ENCODE measurements at places on chromosomes 5 and 9.
A peak's percentile ranks its signal among the peaks of the same experiment; 100 is the strongest.

DNA sequence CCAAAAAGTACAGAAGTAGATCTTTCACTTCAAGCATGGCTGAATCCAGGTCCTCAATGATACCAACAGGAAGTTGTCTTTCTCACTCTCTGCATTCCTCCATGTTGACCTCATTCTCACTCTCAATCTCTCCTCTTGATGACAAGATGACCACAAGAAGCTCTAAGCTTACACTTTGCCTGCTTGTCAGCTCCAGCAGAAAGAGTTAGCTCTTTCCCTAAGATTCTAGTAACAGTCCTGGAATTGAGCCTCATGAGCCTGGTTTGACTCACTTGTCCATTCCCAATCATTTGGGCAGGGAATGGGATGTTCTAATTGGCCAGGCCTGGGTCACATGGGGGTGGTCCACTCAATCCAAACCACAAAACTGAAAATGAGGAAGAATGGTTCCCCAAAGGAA is 3.3 kb upstream of the CLTA start:
- no peak for DNase-seq

DNA sequence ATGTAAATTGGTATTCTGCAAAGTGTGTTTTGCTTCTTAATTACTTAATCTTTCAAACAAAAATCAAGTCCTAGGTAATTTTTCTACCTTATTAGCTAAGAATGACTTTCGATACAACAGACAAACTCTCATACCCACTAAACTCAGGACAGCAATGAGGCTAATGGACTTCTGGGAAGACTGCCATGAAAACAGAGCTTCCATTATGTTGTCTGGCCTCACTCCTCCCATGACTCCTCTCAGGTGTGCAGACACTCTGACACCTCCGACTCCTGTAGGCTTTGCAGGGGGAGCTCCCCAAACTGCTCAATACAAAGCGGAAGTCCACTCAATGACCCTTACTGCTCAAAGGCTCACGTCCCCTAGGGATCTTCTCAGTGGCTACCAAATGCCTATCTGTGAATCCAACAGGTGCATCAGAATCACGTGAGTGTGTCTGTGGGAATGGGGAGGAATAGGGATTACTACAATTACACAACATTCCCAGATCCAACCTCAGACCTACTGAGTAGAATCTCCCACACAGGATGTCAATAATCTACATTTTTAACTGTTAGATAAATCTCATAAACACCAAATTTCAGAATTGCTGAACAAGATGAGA is 289.9 kb downstream of the RAB3C start:
- no peak for DNase-seq

DNA sequence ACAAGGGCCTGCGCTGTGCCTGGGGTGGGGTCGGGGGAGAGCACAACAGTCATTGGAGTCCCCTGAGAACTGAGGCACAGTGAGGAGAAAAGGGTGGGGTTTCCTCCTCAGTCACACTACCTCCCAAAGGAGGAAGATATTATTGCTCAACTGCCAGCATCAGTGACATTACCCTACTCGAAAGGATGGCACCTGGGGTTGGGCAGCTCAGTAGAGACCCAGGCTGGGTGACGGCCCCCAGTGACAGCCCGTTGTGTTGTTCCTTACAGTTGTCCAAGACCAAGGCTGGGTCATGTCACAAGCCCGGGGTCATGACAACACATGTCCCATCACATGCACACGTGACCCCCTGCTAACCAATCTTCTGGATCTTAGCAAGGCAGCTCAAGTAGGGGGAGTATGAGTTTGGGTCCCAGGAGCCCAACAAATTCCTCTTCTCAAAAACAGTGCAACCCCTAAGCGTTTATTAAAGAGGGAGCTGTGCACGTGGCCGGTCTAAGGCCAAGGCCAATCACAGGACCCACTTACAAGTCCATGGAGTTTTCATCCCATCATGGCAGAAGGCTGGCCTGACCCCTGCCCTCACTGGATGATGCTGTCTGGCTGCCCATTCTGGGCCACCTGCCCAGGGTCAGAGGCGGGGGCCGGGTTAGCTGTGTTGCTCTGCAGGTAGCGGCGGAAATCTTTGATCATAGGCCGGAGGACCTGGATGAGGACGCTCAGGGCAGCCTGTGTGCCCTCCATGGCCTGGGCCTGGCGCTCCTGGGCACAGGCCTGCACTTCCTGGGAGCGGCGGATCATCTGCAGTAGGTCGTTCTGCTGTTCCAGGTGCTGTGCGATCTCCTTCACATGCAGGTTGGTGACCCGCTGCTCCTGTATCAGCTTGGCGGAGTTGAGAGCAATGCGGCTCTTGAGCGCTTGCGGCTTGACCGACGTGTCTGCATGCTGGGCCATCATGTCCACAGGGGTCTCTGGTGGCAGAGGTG is 4.0 kb downstream of the NAIF1 start:
- no peak for DNase-seq

DNA sequence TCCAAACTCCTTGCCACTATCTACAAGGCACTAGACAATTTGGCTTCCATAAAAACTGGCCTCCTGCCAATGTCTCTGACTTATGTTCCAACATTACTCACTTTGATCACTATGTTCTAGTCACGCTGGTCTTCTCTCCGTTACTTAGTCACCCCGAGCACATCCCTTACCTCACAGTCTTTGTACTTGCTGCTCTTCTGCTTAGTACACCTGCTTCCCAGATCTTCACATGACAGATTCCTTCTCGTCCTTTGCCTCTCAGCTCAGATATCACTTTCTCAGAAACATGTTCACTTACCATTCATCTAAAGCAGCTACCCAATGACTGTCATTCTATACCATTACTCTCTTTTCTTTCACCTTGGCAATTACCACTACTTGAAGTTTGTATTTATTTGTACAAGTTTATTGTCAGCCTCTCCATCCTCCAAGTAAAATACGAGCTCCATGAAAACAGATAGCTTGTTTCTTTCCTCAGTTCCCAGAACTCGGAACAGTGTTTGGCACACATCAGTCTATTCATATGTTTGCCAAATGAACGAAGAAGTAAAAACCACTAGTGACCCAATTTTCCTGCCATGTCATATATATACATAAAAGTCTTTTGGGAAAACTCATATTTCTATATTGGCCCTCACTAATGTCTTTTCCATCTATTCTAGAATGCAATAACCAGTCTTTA is 5.9 kb upstream of the SLC22A5 start:
- DNase-seq: no peak

DNA sequence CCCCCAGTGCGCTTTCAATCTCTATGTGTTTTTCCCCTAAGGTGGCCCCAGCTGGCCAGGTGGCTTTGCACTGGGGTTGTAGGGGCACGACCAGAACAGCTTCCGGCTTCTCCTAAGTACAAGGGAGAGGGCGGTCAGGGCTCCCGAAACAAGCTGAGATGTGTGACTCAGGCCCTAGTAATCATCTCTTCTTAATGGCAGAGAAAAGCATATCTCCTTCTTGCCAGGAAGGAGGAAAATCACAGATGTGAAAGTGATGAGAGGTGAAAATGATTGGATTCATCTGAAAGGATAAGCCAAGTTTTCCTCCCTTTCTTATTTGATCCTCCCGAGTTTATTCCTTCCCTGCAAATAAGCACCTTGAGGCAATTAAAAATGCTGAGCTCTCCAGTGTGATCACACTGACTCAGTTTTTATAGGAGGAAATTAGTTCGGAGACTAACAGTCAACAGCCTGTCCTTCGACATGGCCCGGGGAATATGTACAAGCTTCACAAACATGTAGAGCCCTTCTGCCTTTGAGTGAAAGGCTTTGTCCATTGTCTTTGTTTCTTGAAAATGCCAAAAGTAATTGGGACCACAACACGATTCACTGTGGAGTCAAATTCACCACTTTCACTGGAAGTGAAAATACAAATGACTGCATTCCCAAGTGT is 514.8 kb downstream of the PSAT1 start:
- DNase-seq: no peak

GRCh38 chr5:96780626-96781025 is 27.1 kb downstream of the ERAP1 start:
- DNase-seq: no peak

DNA sequence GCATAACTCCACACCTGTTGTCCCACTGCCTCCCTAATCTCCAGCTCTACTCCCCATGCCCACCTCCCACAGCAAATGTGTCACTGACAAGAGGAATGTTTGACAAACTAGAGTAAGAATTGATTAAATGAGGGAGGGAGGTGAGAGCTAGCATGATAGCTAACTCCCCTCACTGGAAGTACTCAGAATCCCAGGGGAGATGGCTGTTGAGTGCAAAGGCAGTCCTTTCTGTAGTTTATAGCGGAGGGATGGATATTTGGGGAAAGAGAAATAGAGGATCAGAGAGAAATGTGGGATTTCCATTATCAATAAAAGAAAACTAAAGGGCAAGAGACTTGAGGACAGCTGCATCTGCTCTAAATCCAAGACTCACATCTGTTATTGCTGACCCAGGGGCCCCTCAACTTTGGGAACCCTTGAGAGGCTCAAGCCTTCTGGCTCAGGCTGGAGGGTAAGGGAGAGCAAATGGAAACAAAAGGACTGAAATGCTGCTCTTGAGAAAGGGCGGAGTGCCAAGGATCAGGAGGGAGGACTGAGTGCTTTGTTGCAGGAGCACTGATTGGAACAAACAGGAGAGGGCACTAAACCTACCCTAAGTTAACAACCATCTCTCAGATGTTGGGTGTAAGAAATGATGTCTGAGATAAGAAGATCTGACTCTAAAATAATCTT is 372.1 kb downstream of the NTRK2 start:
- DNase-seq: no peak

DNA sequence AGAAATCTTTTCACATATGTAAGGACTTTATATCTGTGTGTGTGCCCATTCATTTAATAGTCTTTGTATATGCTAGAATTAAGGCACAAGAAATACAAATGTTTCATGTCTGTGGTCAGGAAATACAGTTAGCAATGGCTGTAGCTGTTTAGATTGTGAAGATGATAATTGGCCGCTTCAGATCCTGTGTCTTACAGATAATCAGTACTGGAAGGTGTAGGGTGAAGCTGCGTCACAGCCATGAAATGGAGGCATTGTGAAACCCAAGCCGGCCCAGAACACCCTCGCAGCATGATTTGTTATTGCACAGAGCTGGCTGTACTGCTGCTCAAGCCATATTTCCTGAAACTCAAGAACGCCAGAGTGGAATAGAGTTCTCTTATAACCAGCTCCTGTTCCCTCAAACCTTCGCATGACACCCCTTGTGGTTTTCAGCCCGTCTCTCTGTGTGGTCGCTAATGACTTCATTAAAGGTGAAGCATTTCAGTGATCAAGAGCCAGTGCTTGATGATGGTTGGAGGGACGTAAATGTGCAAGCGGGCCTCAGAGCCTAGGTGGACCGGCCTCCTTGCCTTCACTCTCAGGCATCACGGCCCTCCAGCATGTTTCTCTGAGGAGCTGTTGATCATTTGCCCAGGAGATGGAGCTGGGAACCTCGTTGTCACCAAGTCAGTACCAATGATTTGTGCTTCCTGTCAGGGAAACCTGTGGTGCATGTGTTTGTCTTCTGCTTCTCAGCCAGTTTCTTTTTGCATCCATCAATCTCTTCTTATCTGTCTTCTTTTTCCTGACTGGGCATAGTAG is 80.1 kb downstream of the F2RL2 start:
- peak; percentile 72 for DNase-seq

GRCh38 chr5:157590478-157590877 is 14.9 kb upstream of the ADAM19 start:
- no peak for DNase-seq

DNA sequence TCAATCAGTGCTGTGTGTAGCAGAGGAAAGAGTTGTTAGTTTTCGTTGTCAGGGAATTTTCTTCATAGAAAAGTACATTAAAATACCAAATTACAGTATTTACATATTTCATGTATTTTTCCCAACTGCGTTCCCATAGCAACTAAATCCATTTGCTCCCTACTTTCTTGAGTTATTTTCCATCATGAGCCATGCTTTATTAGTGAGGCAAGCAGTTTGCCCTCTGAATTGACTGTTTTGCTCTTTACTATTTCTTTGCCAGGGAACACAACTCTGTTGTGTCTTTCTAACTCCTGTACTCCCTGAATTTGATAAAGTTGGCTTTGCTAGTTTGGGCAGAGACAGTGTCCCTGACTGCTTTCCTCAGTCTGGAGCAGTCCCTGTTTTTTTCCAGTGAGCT is 276.2 kb upstream of the SLC30A5 start:
- no peak for DNase-seq

- no peak for DNase-seq
Observed at GRCh38 chr5:96758621-96759020, 49.1 kb downstream of the ERAP1 start.

DNA sequence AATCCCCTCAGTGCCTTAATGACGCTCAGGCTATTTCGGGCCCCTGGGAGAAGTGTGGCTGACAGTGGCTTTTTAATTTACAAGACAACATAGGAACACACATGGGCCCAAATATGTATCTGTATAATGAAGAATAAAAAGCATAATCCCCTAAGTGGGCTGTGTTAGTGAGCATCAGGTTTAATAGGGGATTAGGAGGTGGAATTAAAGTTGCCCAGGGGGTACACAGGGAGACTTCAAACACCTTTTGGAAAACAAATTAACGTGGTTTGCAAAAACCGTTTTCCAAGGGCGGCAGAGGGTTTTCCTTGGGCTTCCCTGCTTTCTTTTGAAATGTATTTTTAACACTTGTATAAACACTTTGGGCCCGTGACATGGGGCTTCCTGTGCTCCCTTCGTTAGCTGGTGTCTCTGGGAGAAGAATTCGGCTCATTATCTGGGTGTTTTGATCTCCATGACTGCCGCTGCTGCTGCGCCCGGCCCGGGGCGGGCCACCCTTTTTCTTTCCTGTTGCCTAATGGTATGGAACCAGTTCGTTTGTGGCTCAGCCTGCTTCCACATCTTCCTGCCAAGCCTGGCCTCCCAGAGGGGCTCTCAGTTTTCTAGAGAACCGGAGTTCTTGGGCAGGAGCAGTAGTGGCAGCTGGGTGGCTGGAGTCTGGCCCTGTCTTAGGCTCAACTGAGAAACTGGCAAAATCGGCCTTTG is 173.0 kb downstream of the MACROH2A1 start:
- no peak for DNase-seq

DNA sequence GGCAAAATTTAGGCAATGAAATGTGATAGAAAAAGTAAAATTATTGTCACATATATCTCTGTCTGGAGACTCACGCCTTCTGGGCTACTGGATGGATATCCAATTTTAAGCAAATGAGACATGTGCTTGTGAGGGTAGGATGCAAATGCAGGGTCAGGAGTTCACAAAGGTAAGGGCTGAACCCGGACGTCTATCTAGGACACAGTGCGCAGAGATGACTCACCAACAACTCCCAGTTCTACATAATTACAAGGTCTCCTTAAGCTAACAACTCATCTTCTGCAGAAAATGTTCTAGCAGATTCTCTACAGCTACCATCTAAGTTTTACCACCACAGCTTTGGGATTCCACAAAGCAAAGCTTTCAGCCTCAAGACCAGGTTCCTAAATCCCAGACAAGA is 160.5 kb downstream of the ENTREP1 start:
- DNase-seq: peak; percentile 25

- no peak for DNase-seq
Observed at GRCh38 chr5:107764976-107765804, 94.5 kb upstream of the EFNA5 start.

GRCh38 chr5:61071526-61071925 is 90.7 kb downstream of the SMIM15 start:
- no peak for DNase-seq

GRCh38 chr5:170865622-170866021 is 3.8 kb downstream of the RANBP17 start:
- DNase-seq: no peak

GRCh38 chr9:27475057-27475595 is 49.0 kb upstream of the IFNK start:
- no peak for DNase-seq
